ENCODE measurements at places on chromosomes 3 and 15.

DNA sequence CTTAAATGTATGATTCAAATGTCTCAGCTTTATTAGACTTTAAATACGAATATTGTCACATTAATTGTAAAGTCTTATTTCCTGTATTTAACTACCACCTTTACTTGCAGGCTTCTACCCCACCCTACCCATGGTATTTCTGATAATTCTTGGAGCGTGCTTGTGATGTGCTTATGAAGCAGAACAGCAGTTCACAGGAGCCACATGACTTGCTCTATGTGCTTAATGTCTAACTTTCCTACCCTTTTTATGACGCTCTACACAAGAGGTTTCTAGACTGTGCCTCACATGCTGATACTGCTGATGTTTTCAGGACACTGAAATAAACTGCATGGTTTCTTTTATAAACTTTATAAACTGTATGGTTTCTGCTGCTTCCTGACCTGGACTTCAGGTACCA lies 553.5 kb upstream of the CCDC54 start:
- no peak for DNase-seq

DNA sequence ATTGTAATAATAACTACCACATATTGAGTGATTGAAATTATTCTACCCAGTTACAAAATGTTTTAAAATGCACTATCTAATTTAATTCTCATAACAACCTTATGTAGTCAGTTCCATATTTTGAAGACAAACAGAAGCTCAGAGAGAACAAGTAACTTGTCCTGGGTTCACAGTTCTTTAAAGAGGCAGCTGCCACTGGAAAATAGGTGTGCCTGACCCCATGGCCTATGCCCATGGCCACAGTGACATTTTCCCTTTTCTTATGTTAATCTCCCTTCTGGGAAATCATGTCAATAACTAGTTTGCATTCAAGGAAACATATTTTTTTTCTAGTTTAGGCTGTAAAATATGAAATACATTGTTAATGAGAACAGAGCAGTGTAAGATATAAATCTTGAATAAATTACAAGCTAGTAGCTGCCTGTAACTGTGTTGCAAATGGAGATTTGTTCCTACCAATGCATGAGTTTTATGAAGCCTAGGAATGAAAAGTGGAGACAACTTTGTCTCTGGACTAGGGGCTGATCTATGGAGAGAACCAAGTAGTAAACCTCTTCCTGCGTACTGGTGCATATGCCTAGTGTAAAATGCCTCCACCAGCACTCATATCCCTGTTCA lies 1018.0 kb downstream of the NTRK3 start:
- no peak for DNase-seq

- DNase-seq, result no peak
Measured at GRCh38 chr15:66633041-66633937, 67.5 kb upstream of the LCTL start.

DNA sequence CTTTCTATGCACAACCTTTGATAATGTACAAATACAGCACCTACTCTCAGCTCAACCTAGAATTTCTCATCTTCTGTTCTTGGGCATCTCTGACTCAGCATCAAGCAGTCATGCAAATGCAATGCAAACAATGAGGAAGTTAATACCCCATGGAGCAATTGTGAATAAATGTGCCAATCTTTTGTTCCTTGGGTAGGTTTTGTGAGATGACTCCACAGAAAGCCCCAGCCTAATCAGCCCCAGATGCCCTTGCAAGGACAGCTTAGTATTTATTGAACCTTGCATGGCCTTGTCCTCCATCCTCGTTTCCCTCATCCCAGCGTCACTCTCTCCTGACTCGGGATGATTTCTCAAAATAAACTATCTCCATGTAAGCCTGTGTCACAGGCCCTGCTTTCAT lies 494.7 kb upstream of the NECTIN3 start:
- DNase-seq, result no peak

DNA sequence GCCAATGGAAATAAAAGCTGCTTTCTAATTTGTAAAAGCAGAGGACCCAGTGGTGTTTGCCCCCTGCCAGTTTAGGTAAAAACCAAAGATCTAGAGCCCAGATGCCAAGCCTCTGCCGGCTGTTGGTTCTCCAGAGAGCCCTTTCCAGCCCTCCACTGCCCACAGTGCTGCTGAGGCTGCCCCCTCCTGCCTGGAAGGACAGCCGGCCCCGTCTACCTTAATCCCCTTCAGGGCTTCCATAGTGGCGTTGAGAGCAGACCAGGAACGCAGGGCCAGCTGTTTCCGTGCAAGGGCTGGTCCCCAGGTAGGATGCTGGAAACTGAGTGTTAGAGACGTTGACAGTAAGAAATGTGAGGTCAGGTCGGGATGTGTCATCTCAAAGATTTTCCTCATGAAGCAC lies 6.9 kb downstream of the ST8SIA2 start:
- no peak for DNase-seq

GRCh38 chr3:59885101-59885500 lies 835.3 kb upstream of the CFAP20DC start:
- DNase-seq, result no peak

DNA sequence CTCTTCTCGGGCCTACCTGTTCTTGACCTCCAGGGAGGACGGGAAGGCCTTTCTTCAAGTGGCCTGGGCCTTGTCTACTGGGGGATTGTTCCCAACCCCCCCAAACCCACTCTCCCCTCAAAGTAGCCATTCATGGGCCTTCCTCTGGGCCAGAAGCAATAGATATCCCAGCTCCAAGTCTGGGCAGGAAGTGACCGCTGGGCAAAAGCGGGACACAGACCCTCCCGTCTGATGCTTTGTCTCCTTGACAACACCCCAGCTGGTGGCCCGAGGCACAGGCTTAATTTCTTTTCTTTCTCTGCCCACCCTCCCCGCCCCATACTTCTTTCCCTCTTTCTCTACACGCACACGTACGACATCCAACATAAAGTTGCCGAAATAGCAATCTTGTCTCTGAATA lies 41.4 kb upstream of the FEZF2 start:
- DNase-seq, result no peak

- no peak for DNase-seq
Measured at GRCh38 chr3:28743831-28744230, 395.2 kb upstream of the AZI2 start.

DNA sequence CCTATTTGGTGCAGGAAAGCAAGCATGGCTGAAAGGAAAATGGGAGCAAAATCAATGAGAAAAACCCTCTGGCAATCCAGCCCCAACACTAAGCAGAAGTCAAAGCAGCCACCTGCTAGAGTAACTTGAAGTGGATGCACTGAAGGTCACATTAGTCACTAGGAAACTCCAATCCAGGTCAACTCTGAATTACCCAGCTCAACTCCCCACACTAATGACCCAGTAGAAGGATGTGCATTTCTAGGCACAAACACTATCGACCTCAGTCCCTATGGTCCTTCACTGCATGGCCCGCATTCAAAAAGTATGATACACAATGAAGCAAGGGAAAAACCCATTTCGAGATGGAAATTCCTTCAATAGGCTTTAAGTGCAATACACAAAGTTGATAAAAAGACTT lies 80.6 kb downstream of the RAD18 start:
- DNase-seq, result no peak

GRCh38 chr3:117303443-117303842 lies 593.9 kb downstream of the TUSC7 start:
- no peak for DNase-seq

DNA sequence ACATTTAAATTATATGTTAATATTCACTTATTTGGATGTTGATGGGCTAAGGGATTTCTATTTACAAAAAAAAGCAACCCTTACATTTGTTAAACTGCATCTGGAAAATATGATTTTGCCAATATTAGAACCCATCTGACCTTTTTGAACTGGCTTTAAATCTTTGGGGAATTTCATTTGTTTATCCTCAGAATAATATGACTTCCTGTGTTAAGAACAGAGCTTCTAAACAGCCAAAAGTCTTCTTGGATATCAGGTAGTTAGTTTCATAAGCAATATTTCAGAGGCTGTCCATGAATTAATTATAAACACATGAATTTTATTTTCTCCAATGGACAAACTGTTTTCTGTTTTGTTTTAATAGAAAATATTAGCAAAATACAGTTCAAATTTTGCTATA lies 301.9 kb upstream of the AGTR1 start:
- no peak for DNase-seq

DNA sequence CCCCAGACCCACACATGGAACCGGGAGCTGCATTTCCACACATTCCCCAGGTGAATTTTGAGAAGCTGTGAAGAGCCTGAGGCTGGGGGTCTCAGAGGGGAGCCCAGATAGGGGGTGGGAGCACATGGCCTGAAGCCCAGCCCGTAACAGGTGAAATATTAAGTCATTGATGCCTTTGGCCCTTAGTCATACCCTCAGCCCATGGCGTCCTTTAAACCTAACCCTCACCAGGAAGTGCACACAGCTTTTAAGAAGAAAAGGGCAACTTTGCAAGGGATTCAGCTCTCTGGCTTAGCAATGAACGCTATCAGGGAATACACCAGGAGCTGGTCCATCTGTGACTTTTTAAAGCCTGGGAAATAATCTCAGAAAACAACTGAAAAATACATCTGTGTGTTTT lies 40.6 kb downstream of the WNT7A start:
- no peak for DNase-seq

DNA sequence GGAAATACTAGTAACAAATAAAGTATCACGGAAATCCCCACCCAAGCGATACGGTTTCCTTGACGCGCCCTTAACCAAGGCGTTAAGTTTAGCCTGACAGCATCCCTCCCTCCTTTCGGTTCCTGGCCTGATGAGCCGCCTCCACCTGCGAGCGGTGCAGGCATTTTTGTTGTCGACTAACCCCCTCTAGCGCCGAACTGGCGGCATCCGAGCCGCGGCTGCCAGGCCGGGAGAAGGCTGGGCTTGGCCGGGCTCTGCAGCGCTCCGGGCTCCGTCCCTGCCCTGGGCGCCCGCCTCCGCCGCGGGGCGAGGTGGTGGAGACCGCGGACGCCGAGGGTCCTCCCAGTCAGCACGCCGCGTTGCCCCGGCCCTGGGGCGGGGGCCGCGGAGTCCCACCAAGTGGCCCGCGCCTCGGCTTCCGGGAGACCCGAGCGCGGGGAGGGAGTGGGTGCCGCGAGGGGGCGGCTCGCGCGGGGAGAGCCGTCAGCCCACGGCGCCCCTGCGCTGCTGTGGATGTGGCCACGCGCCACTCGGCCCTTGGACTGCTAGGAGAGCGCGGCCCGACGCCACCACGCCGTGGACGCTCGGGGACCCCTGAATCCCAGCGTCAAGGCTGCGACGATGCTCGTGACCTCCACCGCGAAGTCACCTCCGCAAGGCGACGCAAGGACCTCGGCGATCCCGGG lies 1.1 kb upstream of the EPHA6 start:
- DNase-seq, result no peak

DNA sequence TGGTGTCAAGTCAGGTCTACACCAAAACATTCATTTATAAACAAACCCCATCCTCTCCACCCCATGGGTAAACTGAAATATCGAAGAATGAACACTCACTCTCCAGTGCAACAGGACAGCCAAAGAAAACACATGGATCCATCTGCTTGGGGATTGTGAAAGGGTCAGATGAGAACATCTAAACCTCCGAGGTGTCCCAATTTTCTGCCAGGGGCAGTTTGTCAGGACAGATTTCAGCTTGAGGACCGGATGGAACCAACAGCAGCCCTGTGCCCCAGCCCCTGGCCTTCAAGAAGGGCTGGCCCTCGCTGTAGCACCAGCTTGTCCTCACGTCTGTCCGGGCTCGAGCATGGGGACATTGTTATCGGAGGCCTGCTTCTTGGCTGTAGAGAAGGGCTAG lies 45.5 kb downstream of the PCSK6 start:
- DNase-seq, result no peak

DNA sequence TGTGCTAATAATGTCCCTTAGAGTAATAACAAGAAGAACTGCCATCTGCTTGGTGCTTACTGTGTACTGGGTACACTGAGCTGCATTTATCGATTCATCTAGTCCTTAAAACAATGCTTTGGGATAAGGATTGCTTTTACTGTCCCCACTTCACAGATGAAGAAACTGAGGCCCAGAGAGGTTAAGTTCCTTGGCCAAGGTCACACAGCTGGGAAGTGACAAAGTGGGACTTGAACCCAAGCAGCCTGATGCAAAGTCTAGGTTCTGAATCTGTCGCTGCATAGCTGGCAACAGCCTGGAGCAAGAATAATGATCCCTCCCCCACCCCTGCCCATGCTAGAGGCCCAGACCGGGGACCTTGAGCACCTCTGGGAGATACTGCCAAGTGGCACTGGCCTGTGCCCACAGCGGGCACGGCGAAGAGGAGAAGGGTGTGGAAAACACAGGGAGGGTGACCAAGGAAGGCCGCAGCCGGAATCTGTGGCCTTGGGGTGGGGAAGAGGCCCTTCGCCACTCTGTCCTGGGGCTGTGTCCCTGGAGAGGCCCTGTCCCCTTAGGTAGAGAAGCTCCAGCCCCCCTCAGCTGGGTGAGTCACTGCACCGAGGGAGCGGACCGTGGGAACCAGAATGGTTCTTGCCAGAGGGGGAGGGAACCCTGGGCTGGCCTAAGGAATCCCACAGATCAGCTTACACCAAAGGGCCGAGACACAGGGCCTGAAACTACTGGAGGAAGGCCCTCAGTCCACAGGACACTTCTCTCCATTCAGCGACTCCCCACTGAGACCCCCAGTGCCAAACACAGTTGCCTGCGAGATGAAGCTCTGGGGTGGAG lies 3.5 kb downstream of the PLXND1 start:
- DNase-seq, result no peak

- no peak for DNase-seq
Measured at GRCh38 chr3:151087648-151088047, 2.2 kb downstream of the MED12L start.

- no peak for DNase-seq
Measured at GRCh38 chr3:69787436-69788168, 48.3 kb downstream of the MITF start.

DNA sequence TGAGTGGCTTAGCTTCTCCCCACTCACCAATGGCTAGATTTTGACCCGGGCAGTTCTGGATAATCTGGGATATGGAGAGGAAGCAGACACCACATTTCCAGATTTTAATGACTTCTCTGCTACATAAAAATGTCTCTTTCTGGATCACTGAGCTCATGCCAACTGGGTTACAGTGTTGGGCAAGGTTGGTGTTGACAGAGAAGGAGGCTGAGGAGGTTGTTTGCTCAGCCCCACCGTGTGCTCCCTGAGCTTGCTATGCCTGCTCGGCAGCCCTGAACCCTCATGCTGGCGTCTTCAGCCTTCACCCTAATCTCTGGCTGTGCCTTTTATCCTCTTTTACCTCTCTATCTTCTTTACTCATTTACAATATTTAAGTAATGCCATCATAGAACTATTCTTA lies 53.0 kb upstream of the KPNA4 start:
- no peak for DNase-seq

GRCh38 chr15:70180186-70180875 lies 82.6 kb upstream of the TLE3 start:
- no peak for DNase-seq

GRCh38 chr15:61091289-61091616 lies 137.8 kb downstream of the RORA start:
- no peak for DNase-seq

- DNase-seq, result no peak
Measured at GRCh38 chr3:14492948-14493881, 46.9 kb downstream of the GRIP2 start.

DNA sequence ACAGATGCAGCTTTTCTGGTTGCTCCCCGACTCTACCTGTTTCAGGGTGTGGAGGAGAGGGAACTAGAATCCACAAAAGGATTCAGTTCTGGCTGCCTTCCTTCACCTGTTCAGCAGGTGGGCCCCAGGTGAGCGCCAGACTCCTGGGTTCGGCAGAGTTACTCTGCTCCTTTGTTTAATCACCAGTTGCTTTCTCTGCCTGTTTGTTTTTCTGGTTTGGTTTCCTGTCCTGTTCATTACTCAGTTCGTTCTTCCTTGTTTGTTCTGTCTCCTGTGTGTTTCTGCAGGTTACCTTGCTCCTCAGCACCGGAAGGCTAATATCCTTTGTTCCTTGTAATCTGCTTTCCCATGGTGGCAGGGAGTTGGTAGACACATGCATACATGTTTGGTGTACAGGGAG lies 508.5 kb upstream of the ATP11B start:
- no peak for DNase-seq
